Ecto neural progenitor cell (in vitro differentiated cells): ENCODE measurements at places on chromosomes 5 and 9.

GRCh38 chr5:132394667-132395259 lies 25.3 kb downstream of the SLC22A5 start:
- no peak for DNase-seq

DNA sequence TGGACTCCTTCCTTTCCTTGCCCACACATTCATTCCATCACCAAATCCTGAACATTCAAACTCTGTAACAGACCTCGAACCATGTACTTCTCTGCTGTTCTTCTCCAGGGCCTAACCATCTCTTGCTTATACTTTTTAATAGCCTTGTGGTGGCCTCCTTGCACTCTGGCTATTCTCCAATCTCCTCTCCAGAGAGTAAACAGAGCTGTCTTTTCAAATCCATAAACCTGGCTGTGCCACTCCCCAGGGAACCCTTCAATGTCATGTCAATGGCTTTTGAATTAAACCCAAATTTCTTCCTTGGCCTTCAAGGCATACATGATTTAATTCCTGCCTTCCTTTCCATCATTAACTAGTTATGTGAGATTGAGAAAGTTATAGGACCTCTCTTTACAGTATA lies 277.6 kb upstream of the EFNA5 start:
- no peak for DNase-seq

DNA sequence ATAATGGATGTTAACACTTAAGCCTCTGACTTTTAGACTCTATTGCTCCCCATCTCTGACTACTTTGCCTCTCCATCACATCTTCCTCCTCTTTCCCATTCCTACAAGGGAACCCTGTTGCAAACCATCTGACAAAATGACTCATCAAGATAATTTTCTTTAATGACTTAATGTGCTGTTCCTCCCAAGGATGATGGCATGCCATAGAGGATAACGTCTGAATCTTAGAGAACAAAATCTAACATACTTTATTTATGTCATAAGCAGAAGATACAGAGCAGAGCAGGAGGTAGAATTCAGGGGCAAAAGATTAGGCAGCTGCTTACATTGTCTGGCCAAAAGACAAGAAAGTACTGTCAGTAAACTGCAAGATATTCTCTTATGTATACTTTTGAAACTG lies 76.8 kb downstream of the FGF10 start:
- no peak for DNase-seq

- no peak for DNase-seq
Observed at GRCh38 chr5:7779019-7780005, 71.6 kb downstream of the CFAP90 start.

GRCh38 chr5:151805414-151806223 lies 33.9 kb downstream of the G3BP1 start:
- DNase-seq: no peak

DNA sequence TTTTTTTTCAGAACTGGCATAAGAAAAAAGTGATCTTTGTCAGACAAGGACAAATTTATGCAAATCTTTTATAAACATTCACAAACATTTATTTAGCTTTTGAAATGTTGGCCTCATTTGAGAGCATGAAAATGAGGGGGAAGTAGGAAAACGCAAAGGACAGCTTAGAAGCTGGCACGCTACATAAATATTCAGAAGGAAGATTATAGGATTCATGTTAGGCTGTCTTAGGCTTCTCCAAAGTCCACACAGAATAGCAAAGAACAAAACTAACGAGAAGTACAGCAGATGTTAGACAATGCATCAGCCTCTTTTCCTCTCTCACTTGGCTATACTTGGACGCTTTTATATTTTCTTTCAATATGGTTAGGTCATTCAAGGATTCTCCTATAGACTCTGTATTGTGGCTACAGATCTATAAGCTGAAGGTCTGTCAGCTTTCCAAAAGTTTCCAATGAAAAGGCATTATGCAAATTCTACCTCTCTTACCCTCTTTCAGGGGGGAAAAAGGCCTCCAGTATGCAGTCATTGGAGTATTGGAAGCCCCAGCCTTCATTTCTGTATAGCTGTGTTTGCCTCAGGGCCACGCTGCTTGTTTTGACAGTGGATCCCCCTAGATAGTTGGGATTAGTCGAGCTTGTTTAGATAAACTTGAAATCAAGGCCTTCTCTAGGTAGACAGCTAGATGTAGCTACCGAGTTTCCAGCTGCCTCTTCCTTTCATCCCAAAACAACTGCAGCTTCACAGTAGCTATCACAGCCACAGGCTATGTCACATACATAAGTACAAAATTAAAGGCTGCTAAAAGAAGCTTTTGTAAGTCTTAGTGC lies 153.0 kb downstream of the DENND1A start:
- DNase-seq: no peak

DNA sequence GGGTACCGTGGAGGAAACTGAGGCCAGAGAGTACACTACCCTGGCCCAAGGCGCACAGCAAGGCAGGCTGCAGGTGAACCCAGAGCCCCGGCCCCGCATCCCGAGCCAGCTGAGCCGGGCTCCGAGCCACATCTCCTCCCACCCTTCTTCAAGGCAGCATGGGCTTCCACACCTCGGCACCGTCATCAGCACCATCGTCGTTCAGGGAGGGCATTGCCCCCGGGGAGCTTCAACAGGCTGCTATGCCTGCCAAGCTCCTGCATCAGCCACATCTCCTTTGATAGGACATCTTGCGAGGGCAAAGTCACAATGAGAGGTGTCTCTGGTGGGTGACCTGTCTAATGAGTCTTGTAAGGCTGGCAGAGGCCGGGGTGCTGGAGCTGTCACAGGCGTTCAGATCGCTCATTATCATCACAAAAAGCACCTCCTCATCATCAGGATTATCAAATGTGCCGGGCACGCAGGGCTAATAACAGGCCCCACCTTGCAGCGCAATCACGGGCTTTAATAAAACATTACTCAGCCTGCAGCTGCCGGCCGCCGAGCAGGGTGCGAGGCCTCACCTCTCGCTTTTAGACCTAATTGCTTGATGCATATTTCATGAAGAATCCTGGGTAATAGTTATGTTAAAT lies 20.0 kb upstream of the SLC25A51 start:
- DNase-seq: no peak

DNA sequence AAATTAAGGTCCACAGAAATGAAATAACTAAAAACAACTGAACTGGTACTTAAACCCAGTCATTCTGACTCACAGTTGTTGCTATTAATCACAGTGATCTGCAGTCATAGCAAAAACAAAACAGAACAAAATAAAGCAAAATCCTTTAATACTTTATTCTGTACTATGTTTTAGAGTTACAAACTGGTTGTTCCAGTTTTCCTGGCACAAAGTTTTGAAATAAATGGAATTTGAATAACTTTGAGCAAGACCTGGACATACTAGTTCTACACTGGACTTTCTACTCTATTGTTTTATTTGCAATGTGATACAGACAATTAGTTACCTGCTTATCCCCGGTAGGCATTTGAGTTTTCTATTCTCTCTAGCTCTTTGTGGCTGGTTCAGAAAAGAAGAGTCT lies 147.9 kb downstream of the DMRT2 start:
- DNase-seq: no peak

DNA sequence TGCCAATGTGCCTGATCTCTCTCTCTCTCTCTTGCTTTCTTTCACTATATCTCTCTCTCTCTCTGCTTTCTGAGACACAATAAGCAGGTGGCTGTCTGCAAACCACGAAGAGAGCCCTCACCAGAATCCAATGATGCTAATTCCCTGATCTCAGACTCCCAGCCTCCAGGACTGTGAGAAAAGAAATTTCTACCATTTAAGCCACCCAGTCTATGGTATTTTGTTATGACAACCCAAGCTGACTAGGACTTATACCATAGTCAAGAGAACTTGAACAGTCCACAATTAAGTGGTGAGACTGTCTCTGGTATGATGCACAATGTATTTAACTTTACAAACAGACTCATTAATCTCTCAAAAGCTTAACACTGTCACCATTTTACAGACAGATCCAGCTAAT lies 67.0 kb downstream of the NFIB start:
- no peak for DNase-seq

DNA sequence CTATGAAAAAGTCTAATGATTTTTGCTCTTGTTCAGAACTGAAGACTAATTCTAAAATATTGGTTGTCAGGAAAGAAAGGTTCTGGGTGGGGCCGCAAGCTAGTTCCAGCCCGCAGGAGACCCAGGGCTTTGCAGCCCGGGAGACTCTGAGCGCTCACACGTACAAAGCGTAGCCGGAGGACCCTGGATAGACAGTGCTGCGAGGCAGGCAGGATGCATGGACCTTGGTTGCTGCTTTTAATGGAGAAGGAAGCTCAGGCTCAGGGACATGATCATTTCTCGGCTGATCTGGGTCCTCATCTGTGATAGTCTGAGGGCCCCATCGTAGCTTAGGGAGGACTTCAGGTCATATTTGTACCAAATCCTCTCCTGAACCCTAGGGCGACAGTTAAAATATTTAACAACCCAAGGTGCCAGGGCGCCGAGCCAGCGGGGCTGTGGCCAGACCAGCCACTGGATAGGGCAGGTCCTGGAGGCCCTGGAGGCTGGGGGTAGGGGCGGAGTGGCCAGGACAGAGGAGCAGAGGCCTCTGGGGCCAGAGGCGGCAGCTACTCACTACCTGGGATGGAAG lies 70.1 kb upstream of the UNC5A start:
- DNase-seq: peak; percentile 46

GRCh38 chr9:115642285-115642684 lies 511.3 kb upstream of the PAPPA start:
- no peak for DNase-seq

DNA sequence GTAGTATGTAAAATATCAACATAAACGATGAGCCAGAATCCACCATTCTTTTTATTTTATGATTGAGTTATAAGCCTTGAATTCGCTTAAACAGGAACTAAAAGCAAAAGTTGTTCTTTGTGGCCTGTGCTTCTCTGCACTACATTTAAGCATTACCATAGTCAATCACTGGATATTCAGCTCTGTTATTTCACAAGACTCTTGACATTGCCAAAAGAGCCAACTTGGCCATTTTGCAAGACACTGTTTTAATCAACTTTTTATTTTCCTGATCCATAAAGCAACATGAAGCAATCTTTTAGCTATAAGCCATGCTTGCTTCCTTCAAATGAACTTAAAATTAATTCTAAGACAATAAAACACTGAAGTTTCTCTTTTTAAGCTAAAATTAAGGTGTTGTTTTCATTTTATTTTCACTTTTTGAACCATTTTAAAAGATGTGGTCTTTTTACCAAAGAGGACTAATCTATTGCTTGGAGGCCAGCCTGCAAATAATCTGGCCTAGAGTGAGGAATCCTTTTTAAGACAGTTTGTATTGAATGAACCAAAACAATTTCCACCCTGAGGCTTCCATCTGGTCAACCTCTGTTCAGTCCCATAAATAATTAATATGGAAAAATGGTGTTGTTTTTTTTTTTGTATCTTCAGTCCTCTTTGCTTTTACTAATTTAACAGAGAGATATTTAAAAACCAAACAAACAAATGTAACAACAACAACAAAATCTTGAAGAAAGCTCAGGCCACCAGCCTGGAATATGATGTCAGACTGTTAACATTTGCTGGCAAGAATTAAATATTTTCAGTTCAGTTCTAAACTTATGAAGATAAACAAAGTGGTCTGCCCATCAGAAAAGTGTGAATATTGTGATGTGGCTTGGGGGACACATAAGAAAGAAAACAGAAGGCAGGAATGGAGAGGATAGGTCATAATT lies 274.4 kb downstream of the MARCHF11 start:
- DNase-seq: no peak

GRCh38 chr9:113343732-113344231 lies 3.7 kb upstream of the WDR31 start:
- no peak for DNase-seq

DNA sequence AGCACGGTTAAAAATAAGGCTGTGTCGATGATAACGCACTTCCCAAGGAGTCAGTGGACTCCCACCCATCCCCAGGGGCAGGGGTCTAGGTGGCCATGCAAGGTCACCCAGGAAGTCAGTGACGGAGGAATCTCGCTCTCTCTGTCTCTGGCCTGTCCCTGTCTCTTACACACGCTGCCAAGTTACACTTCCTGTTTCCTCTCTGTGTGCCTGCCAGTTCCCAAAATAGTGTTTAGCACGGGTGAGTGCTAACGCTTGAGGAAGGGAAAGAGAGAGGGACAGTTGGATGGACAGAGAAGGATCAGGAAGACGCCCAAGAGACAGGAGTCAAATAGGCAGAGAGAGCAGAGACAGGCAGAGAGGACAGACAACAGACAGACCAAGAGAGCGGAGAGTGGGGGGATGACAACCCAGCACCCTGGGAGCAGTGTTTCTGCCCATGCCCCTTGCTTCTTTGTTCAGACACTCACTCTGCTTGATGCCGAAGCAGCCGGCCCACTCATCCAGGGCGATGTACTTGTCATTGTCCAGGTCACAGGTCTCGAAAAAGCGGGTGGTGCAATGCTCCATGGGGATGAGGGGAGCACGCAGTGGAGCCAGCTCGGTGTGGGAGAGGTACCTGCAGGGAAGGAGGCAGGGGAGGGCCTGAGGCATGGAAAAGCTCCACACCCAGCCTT lies 23.0 kb downstream of the SPARC start:
- DNase-seq: no peak

DNA sequence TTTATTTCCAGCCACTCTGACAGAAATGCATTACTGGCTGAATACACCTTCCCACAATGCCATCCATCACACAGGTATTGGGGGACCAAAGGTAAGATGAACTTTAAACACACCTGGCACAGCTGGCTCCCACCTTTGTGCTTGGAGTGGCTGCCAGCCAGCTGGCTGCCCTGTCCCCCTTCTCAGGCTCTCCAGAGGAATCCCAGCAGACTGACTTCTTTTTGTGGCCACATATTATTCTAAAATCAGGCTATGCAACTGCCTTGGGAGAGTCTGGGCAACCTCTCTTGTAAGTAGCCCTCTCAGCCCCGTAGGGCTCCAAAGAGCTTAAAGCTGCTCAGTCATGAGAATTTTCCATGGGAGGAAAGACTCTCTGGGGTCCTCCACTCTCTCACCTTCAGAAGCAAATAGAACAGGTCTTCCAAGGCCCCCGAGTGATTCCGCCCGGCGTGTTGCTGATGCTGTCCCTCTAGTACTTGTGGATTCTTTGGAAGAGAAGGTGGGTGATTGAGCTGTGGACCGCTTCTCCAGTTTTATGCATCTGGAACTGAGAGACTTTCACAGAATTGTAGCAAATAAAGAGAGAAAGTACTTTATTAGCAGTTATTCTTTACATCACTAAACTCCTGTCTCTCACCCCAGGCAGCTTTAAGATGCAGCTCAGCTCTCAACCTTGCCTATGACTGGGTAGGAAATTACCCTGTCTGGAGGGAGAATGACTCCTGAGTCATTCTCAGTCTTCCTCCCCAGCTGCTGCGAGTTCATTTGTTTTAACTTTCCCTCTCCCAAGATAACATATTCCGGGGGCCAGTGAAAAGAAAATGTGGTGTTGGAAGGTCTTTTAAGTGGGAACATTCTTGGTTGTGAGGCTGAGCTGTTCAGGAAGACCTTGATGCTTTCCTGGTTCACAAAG lies 159.4 kb upstream of the PITX1 start:
- DNase-seq: no peak

- no peak for DNase-seq
Observed at GRCh38 chr9:128902351-128903078, 18.3 kb upstream of the PHYHD1 start.
